ENCODE measurements at places on chromosomes 2 and 18.

- DNase-seq: no peak
These were observed 3.2 kb downstream of the CD226 start for GRCh38 chr18:69944436-69944835.

DNA sequence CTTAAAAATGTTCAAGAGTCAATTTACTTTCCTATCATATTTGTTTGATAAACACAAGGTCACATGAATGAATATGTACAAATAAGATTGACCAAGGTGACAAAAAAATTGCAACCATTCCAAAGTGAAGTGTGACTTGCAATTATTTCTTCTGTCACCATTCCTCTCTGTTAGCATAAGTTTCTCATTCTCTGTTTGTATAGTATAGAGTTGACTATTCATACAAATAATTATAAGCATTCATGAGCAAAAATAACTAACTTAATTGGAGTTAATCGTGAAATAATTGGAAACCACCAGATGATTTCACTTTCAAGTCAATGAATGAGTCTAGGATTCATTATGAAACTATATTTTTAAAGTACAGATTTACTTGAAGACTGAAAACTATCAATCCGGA lies 42.1 kb downstream of the PGAP1 start:
- DNase-seq: no peak

GRCh38 chr2:43375746-43376522 lies 149.5 kb upstream of the ZFP36L2 start:
- DNase-seq: no peak

DNA sequence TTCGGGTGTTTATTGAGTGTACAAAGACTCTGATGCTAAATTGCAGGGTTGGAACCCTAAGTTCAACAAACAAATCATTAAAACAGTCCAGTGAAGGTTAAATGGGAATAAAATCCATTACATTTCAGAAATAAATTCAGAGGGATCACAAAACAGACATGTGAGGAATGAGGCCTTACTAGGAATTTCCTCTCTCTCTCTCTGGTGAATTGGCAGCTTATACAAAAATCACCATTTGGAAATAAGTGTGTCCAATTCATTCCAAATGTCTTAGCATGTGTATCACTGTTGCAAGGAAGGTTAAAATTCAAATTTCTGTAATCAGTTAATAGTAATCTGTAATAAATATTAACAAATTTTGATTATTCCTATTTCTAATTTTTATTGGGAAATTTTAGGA lies 228.6 kb upstream of the PXDN start:
- DNase-seq: no peak

DNA sequence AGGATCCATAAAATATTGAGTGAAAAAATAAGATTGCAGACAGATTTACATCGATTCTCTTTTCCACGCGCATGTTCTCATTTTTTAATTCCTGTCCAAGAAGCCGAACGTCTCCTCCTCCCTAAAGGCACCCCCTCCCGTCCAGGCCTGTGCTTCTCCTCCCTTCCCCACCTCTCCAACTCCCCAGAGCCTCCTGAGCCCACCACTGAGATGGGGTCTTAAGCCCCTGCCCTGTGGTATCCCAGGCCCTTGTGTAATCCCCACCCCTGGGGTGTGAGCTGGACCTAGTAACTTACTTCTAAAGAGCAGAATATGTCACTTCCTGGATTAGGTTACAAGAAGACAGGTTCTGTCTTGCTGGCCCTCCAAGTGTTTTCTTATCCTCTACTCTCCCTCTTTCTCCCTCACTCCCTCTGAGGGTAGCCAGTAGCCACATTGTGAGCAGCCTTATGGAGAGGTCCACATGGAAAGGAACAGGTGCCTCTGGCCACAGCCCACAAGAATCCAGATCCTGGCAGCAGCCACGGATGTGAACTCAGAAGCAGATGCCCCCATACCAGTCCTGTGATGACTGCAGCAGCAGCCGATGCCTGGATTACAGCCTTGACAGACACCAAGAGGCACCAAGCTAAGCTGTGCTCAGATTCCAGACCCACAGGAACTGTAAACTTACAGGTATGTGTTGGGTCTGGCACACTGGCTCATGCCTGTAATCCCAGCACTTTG lies 39.6 kb upstream of the OTOS start:
- no peak for DNase-seq

DNA sequence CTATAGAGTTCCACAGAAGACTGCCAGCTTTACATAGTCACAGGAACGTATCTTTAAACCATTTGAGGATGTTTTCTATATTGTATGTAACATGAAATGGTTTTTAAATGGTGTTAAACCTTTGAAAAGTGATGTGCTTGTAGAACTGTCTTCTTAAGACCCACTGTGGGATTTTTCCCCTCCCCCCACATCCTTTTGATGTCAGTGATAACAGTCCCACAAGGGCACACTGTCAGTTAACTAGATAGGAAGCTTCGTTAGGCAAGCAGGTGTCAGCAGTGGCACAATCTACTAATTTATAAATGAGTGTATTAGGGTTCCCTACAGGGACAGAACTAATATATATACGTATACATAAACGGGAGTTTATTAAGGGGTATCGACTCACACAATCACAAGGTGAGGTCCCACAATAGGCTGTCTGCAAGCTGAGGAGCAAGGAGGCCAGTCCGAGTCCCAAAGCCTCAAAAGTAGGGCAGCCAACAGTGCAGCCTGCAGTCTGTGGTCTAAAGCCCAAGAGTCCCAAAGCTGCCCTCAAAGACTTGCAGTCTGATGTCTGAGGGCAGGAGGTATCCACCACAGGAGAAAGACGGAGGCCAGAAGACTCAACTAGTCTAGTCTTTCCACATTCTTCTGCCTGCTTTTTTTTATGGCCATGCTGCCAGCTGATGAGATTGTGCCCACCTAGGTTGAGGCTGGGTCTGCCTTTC lies 23.8 kb upstream of the HNRNPLL start:
- no peak for DNase-seq

DNA sequence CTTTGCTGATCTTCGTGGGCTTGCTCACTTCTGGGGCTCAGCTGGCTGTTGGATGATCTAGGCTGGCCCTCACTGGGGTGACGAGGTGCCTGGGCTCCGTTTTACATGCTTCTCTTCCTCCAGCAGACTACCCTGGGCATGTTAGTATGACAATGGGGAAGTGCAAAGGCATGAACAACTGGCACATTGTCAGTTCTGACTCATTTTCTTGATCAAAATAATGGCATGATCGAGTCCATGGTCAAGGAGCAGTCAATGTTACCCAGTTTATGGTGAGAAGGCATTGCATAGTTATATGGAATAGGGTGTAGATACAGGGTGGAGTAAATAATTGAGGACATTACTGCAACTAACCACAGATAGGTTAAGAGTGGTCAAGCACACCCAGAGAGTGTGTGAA lies 10.0 kb upstream of the UPP2 start:
- DNase-seq: no peak

DNA sequence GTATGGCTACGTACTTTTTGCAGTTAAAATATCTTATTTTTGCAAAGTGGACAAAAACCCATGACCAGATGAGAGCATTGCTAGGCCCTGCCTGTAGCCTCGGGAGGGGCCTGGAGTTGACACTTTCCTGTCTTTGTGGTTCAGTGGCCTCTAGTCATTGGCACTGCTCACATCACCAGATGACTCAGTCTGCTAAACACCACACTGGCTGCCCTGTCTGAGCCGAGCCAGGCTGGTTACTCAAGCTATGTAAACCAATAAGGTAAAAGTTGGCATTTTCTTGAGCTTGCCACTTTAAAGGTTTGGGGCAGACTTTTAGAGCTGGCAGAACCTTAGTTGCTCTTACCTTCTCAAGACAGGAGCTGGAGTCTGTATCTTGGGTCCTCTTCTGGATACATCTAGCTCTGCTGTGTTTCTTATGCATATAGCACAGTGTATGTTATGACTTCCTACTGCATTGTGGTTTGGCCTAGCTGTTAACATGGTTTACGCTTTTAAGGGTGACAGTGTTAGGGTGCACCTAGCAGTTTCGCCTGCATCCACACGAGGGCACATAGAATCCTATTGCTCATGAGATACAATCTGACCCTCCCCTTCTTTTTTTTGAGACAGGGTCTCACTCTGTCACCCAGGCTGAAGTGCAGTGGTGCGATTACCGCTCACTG lies 76.4 kb downstream of the AP1S3 start:
- DNase-seq: no peak

DNA sequence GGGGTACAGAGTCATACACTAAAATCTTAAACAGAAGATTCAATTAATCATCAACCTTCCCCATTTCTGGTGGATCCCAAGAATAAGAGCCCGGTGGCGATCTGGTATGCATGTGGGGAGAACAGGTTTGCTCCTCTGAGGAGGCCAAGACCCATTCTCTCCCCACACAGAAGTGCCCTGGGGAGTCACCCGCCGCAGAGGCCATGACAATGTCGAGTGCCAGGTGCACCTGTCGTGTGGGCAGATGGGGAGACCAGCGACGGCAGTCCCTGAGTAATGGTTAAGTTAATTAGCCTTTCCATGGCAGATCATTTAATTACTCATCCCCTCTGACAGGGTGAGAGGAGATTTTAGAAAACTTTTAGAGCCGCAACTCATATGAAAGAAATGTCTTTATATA lies 345.0 kb downstream of the NCKAP5 start:
- no peak for DNase-seq

GRCh38 chr2:216373896-216374295 lies 1.6 kb upstream of the MARCHF4 start:
- DNase-seq: no peak

DNA sequence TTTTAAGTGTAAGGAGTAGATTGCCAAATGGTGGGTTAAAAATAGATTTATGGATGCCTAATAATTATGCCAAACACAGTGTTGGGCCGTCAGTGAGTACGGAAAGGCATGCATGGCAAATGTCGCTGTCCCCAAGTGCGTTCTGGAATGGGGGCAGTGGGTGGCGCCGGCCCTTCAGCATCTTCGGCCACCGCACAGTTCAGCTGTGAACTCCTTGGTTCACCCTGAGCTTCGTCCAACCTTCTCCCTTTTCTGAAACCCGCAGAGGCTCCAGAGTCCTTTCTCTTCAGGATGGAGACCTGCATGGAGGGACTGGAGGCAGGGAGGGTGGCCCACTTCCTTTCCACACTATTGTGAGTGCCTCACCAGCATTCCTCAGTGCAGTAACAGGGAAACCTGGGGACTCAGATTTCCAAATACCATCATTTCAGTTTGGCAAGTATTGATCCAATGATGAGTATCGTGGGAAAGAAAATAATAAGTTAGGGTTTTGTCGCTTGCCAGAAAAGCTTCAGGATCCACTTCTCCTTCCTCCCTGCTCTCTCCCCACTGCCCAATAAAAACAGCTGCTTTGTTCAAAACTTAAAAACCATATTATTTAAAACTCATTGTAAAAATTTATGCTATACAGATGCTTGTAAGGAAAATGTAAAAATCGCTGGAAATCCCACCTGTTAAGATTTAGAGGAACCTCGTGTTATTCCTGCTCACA lies 74.6 kb upstream of the TXNDC2 start:
- DNase-seq: no peak

DNA sequence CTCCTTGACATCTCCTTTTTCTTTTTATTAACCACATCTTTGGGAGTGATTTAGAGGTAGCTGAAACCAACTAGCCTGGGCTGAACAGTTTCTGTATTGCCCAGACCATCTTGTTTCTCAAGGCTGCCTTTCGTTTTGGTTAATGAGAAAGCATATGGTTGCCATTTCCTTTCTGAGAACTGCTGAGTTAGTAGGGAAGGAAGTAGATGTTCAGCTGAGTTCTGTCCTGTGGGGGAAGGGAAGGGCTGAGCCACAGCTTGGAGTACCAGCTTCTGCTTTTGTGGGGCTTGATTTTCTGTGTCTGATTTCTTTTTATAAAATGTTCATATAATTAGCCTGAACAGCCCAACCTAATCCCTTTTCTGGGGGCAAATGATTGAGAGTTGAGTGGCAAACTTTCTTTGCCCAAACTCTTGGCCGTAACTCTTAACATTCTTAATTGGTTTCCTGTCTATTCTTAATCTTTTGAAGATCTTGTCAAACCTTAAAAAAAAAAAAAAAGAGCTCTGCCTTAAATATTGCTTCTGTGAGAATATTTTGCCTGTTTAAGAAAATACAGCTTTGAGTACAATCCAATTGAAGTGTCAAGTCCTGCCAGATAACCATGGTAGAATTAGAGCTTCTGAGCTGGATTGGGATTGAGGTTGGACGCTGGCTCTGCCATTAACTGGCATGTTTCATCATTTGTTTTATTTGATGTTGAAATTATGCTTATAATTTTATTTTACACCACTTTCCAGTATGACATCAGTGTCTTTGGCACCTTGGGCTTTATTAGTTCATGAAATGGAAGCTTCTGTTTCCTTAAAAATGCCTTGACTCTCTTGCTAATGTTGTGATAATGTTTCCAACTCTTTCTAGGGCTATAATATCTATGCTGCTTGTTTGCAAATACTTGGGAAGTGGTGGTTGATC lies 1.9 kb upstream of the NABP1 start:
- no peak for DNase-seq

DNA sequence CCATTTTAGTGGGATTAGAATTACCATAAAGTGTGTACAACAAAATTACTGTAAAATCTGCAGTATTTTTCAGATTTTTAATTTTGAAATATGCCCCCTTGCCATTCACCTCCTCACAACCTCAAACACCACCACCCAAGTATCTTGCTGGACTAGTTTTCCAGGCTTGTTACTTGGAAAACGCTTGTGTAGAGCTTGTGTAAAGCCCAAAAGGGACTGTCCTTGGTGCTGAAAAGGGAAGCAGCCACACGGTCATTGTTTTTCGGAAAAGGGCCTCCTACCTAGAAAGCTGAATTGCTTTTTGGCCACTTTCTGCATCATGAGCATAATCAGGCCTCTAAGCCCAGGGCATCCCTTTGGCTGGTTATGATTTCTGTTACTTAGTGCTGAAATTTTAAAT lies 563.4 kb downstream of the LRRTM4 start:
- DNase-seq: no peak

DNA sequence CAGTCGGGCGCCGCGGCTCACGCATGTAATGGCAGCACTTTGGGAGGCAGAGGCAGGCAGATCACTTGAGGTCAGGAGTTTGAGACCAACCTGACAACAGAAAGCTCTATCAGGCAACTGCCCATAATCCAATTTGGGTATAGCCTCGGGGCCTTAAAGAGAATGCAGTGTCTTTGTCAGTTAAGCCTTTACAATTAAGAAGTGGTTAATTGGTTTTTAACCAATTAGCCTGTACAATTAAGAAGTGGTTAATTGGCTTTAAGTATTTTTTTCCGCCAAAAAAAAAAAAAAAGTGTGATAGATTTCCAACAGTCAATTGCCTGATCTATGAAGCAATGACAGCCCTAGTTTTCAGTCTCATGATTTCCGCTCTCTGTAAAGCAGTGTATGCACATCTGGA lies 74.6 kb upstream of the NARS1 start:
- no peak for DNase-seq

DNA sequence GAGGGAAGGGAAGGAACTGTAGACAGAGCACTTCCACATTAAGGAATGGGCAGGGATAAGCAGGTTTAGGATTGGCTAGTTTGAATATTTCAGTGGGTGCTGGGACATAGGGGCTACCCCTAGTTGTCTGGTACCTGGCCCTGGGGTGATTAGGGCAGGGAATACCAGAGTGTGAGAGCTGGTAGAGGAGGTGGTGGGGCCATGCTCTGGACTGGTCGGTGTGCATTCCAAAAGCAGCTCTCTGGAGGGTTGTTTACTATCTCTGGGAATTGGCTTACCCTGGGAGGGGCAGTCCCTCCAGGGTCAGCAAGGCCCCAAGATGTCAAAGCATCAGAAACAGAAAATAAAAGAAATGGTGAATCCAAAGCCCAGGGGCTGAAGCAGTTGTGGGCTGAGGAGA lies 103.8 kb downstream of the LAMA3 start:
- DNase-seq: no peak

- no peak for DNase-seq
These were observed 18.4 kb downstream of the KIAA2012 start for GRCh38 chr2:202091476-202091875.

- no peak for DNase-seq
These were observed 114.4 kb downstream of the SMAD7 start for GRCh38 chr18:48836231-48836805.

Measured in activated CD4-positive, CD25-positive, alpha-beta regulatory T cell (primary cell).